ENCODE measurements at places on chromosomes 13 and 19. TPM values are rescaled to one million over a fixed set of nuclear protein-coding genes. Genes with fewer than 3 reads are reported as not detected.

Gene KLF1
- total RNA-seq, result not detected

Gene RANBP3
- 49.6 TPM for total RNA-seq

Gene CDC34
- 30.7 TPM for total RNA-seq

Gene CAPN12
- 2.2 TPM for total RNA-seq

Gene ZNF441
- total RNA-seq, result 2.2 TPM

Gene C19orf18
- 0.48 TPM for total RNA-seq

Gene ERFL
- total RNA-seq, result not detected

Gene DACH1
- 0.24 TPM for total RNA-seq

Gene RFX2
- 4.5 TPM for total RNA-seq

Gene MEDAG
- 2.7 TPM for total RNA-seq

Gene UBE2L5
- total RNA-seq, result not detected

Gene SOX21
- total RNA-seq, result 12.8 TPM

Gene CLEC4G
- not detected for total RNA-seq

Gene METTL21C
- total RNA-seq, result not detected

Gene EHD2
- total RNA-seq, result 37.0 TPM

Gene ZNF763
- 0.96 TPM for total RNA-seq

Gene SERTM1
- not detected for total RNA-seq

Gene S1PR5
- total RNA-seq, result 7.9 TPM

Gene TEX29
- total RNA-seq, result not detected

Gene ZNF665
- total RNA-seq, result 0.56 TPM

Gene STOML3
- total RNA-seq, result not detected

Gene ZNF681
- total RNA-seq, result 1.5 TPM

Gene LGI4
- total RNA-seq, result 1.4 TPM

Gene SCGB2B2
- total RNA-seq, result 0.32 TPM

Gene KCNRG
- total RNA-seq, result 0.68 TPM

Gene C3
- 65.0 TPM for total RNA-seq

Gene KATNAL1
- total RNA-seq, result 4.5 TPM

Gene PDX1
- not detected for total RNA-seq

Gene JUNB
- total RNA-seq, result 267 TPM

Gene CEACAM20
- total RNA-seq, result not detected

Gene IL11
- 0.24 TPM for total RNA-seq

Gene KLK5
- total RNA-seq, result 93.9 TPM

Gene PEPD
- total RNA-seq, result 52.4 TPM

Gene GIPR
- total RNA-seq, result 0.16 TPM

Gene SLITRK1
- total RNA-seq, result not detected

Gene KLK10
- total RNA-seq, result 225 TPM

Gene SELENOV
- total RNA-seq, result not detected

Gene CGB2
- not detected for total RNA-seq

Gene CGB5
- total RNA-seq, result not detected

Gene IL12RB1
- 0.36 TPM for total RNA-seq

Gene ZNF729
- total RNA-seq, result not detected

Gene MYDGF
- total RNA-seq, result 42.0 TPM

Gene LHFPL6
- total RNA-seq, result 3.3 TPM

Measured in esophagus mucosa (tissue), 1 donor.